ENCODE measurements at places on chromosomes 2 and 18. TPM values are rescaled to one million over a fixed set of nuclear protein-coding genes. Genes with fewer than 3 reads are reported as not detected.
A peak's percentile ranks its signal among the peaks of the same experiment; 100 is the strongest.

DNA sequence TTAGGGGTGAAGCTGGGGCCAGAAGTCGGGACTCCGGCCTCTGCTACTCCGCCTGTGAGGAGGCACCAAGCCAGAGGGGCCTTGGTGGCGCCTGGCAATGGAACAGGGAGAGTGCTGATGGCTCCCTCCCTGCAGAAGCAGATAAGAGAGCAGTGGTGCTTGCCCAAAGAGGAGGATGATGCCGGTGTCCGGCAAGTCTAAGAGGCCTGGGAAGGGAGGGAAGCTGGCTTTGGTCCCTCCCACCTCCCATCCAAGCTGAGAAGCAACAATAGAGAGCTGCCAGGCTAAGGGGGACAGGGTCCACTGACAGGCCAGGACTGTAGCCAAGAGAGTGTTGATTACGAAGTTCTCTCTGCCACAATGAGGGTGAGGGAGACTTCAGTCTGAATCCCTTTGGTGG is 479.5 kb downstream of the TNS1 start:
- no peak for DNase-seq

- no peak for DNase-seq
These were observed 46.0 kb downstream of the BOLA3 start for GRCh38 chr2:74101574-74102300.

Gene CYP1B1
- total RNA-seq: 8.3 TPM

DNA sequence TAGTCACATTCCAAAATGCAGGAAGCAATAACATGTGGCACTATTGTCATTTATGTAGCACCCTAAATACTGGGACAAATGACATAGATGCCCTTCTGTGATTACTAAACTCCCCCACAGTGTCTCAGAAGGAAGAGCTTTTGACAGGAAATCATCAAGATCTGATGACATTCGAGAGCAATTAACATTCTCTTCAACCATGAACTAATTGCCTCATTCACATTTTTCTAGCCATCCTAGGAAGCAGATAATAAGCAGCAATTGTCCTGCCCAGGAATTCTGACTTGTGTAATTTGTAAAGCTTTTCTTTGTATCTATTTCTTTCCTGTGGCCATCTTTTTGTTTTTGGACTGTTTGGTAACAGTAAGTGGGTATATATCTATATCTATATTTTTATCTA is 292.6 kb downstream of the TGIF1 start:
- DNase-seq: no peak

GRCh38 chr2:16773080-16773713 is 107.6 kb upstream of the CYRIA start:
- DNase-seq: peak; percentile 31

Gene GPR155
- total RNA-seq: 2.5 TPM

Gene ACOXL
- not detected for total RNA-seq

Gene SCN7A
- total RNA-seq: not detected

- DNase-seq: no peak
These were observed 36.8 kb upstream of the GPR17 start for GRCh38 chr2:127609031-127609751.
